Activated CD8-positive, alpha-beta memory T cell treated with anti-CD3 and anti-CD28 coated beads for 1 hour (primary cell): ENCODE measurements at places on chromosomes 6 and 20.

DNA sequence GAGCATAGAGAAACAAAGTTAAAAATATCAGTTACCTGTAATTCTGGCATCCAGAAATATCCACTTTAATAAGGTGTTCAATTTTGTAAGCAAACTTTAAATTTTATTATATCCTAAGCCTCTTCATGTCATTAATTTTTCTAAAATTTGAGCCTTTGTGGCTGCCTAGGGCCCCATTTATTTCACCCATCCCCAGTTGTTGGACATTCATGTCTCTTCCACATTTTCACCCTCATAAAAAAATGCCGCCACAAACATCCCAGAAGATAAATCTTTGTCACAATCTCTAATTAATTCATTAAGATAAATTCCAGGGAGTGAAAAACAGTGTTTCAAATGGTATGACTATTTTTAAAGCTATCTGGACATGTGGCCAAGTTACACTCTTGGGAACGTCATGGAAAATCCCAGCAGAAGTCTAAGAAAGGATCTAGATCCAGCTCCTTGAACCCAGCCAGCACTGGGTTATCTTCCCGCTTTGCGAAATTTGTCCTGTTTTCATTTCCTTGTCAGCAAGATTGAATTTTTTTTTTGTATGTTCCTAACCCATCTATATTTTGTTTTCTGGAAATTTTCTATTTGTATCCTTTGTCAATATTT lies 97.2 kb downstream of the TMEM242 start:
- DNase-seq: no peak

GRCh38 chr6:135651964-135652755 lies 154.6 kb upstream of the AHI1 start:
- no peak for DNase-seq

DNA sequence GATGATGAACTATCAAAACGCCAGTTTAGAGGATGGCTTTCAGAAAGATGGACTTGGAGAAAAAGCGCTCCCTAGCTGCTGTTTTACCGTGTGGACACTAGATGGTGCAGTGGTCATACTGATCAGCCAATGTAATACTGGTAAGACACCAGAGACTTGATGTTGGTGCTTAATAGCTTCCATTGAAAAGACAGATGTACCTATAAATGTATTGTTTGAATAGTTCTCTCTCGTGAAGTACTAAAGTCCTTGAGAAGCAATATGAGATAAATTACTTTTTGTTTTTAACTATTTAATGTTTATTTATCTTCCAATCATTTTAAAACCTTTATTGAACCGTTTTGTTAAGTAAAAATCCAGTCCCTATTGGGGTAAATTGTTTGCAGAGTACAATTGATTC lies 63.9 kb upstream of the FUCA2 start:
- DNase-seq: no peak

DNA sequence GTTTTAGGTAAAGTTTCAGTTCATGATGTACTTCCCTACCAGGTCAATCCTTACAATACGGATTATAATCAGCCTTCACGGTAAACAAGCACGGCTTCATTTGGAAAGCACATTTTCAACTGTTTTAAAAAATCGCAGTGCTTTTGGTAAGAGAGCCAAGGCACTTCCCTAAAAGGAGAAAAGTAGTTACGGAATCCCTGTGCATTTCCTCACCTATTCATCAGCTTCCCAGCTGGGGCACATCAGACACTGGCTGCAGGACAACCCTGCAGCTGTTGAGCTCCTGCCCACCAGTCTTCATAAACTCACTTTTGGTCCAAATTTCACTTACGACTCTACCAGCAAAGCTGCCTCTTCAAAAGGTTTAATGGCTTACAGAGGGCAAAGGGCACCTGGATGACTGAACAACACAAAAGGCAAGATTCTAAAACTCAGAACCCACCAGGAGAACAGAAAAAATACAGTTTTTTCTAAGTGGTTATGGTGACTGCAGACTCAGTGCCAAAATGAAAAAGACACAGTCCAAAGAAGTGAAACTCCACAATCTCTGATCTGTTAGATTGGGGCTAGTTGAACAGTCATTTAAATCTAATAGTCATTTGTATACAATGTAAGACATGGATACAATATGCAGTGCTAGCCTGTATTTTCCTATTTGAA lies 7.5 kb downstream of the SNX5 start:
- no peak for DNase-seq

GRCh38 chr6:39404312-39404711 lies 81.8 kb upstream of the KCNK16 start:
- no peak for DNase-seq

GRCh38 chr20:49432550-49432949 lies 49.9 kb downstream of the KCNB1 start:
- DNase-seq: no peak

- no peak for DNase-seq
Measured at GRCh38 chr20:22863826-22864225, 171.3 kb upstream of the SSTR4 start.

- DNase-seq: no peak
Measured at GRCh38 chr20:38947931-38948362, 14.2 kb upstream of the DHX35 start.

- no peak for DNase-seq
Measured at GRCh38 chr6:150770637-150771036, 94.9 kb upstream of the MTHFD1L start.
